ENCODE measurements at places on chromosomes 16 and 17.

- DNase-seq, result no peak
Observed at GRCh38 chr16:72898216-72898825, 149.6 kb downstream of the ZFHX3 start.

- no peak for DNase-seq
Observed at GRCh38 chr17:78434455-78435329, 56.2 kb downstream of the PGS1 start.

GRCh38 chr16:8554881-8555280 is 35.4 kb downstream of the TMEM114 start:
- DNase-seq, result no peak

- DNase-seq, result no peak
Observed at GRCh38 chr16:88539652-88540345, 30.4 kb upstream of the ZC3H18 start.

- DNase-seq, result no peak
Observed at GRCh38 chr16:14339694-14340093, 268.6 kb downstream of the MRTFB start.

DNA sequence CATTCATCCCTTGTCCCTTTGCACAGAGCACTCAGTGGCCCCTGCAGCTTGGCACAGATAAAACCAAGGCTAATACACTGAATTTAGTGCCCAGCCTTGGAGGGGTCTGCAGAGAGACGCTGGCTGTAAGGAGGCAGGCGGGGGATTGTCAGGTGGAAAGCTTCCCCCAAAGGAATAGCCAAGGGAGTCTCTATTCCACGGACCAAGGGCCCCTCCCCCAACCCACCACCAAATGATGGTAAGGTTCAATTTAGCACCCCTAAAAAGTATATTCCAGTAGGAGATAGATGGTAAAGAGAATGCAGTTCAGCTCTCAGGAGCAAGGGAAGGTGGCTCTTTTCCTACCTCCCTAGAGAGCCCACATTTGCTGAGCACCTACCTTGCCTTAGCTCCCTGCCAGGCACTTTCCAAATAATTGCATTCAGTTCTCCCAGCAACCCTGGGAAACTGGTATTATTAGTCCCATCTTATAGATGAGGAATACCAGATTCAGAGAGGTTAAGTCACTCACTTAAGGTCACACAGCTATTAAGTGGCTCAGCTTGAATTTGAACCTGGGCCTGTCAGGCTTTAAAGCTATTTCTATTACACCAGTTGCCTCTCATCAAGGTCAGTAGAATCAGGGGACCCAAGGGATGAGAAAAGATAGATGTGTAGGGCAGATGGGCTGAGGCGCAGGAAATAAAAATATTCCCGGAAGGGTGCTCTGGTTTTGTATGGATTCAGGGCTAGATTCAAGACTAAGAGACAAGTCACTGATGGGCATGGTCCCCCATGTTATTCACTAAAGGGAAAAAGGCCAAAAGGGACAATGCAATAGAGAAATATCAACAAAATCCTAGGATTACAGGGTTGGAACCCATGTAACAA is 20.0 kb upstream of the ZFHX3 start:
- no peak for DNase-seq

GRCh38 chr17:41382394-41382793 is 288 bp upstream of the KRT34 start:
- no peak for DNase-seq

Measured in midbrain (tissue), 1 donor.